Activated naive CD8-positive, alpha-beta T cell treated with anti-CD3 and anti-CD28 coated beads for 36 hours (primary cell): ENCODE measurements at places on chromosomes 13 and 19. TPM values are rescaled to one million over a fixed set of nuclear protein-coding genes. Genes with fewer than 3 reads are reported as not detected.

The ARHGAP45 gene
- 122 TPM for total RNA-seq

The S1PR2 gene
- 7.7 TPM for total RNA-seq

The TRAPPC6A gene
- 22.9 TPM for total RNA-seq

The KLK4 gene
- total RNA-seq: not detected

The HSH2D gene
- total RNA-seq: 29.6 TPM

The RAB3A gene
- total RNA-seq: 3.9 TPM

The TMEM221 gene
- total RNA-seq: not detected

The SYNE4 gene
- total RNA-seq: 0.99 TPM

The KLK13 gene
- total RNA-seq: not detected

The FGF22 gene
- not detected for total RNA-seq

The ADM5 gene
- 9.5 TPM for total RNA-seq

The PDX1 gene
- total RNA-seq: not detected

The GJB2 gene
- 1.8 TPM for total RNA-seq

The ZSCAN5A gene
- total RNA-seq: 10.6 TPM

The ATP1A3 gene
- 4.8 TPM for total RNA-seq

The LILRB2 gene
- total RNA-seq: not detected

The GARRE1 gene
- total RNA-seq: 9.7 TPM

The PNMA8B gene
- 0.26 TPM for total RNA-seq

The ALG5 gene
- 41.6 TPM for total RNA-seq

The ZNF773 gene
- total RNA-seq: 8.5 TPM

The FCER2 gene
- total RNA-seq: 1.7 TPM

The APOC1 gene
- 1.5 TPM for total RNA-seq

The MEGF8 gene
- total RNA-seq: 7.6 TPM

The ZNF749 gene
- total RNA-seq: 23.6 TPM

The CYP4F8 gene
- total RNA-seq: not detected

The ZNF808 gene
- total RNA-seq: 21.1 TPM

The CPAMD8 gene
- total RNA-seq: 0.41 TPM

The BST2 gene
- total RNA-seq: 92.6 TPM

The ONECUT3 gene
- not detected for total RNA-seq

The CDC16 gene
- 72.8 TPM for total RNA-seq

The ZSWIM9 gene
- total RNA-seq: 7.3 TPM

The IQCN gene
- total RNA-seq: 0.32 TPM

The AP2S1 gene
- total RNA-seq: 112 TPM

The TMPRSS9 gene
- not detected for total RNA-seq
